Cerebellar nuclear complex (tissue), 1 donor: ENCODE measurements at places on chromosomes 1 and 21.

DNA sequence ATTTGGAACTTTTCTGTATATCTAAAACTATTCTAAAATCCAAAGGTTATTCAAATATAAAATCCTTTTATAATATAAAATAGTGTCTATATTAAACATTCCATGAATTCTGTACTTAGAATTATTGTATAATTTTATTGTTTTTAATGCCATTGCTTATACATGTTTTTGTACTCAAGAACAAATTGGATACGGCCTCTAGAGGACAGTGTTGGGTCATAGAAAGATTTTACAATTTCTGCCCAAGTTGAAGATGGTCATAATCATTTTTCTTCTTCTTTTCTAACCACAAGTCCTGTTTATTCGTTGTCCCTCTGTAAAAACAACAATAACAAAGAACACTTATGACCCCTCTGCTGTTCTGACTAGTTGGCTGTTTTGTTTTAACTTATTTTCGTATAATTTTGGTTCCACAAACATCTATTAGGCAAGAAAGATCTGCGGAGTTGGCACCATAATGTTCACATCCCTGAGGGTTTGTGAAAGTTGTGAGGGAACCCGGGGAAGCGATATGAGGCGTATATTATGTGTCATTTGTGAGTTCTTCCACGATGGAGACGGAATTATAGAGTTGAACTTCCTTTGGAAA, 75.7 kb upstream of the KIF26B start:
- DNase-seq = no peak

- no peak for DNase-seq
Observed at GRCh38 chr21:16194095-16194787, 464.5 kb downstream of the USP25 start.

DNA sequence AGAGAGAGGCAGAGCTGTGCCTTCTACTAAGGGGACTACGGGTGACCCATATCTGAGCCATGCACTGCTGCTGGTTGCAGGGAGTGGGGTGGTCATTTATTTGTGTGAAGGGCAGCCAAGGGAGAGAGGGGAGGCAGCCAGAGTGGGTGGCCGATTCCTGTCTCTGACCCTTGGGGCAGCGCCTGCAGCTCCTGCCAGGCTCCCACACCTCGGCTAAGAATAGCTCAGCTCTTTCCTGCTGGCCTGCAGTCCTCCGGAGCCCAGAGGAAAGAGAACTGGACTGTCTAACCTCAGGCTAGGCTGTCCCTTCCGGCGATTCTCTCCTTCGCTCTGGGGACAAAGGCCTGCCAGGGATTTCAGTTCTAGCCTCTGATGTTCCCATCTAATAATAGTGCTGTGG, 11.6 kb upstream of the CD34 start:
- no peak for DNase-seq

- no peak for DNase-seq
Observed at GRCh38 chr1:59128239-59128736, 168.6 kb upstream of the FGGY start.

DNA sequence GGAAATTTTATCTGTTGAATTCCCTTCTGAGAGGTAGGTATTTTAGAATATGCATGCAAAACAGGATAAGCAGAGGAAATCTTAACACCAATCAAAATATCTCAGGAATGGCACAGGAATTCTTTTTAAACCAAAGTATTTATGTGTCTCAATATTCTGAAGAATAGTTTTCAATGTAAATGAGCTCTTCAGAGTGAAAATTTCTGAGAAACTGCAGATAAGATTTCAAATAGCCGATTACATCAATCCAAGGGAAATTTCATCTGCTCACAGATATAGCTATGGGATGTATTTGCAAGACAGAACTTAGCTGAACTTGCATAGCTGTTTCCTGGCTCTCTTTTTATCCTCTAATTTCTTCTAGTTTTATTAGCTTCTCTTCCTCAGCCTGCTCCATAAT, 209.5 kb downstream of the GRIK1 start:
- no peak for DNase-seq

- no peak for DNase-seq
Observed at GRCh38 chr1:225765982-225766674, 11.5 kb upstream of the SRP9 start.

- no peak for DNase-seq
Observed at GRCh38 chr1:214518361-214518760, 33.0 kb downstream of the PTPN14 start.

- no peak for DNase-seq
Observed at GRCh38 chr1:43267818-43268425, 1.9 kb upstream of the TMEM125 start.

- DNase-seq = no peak
Observed at GRCh38 chr1:108179018-108179417, 21.1 kb downstream of the SLC25A24 start.

DNA sequence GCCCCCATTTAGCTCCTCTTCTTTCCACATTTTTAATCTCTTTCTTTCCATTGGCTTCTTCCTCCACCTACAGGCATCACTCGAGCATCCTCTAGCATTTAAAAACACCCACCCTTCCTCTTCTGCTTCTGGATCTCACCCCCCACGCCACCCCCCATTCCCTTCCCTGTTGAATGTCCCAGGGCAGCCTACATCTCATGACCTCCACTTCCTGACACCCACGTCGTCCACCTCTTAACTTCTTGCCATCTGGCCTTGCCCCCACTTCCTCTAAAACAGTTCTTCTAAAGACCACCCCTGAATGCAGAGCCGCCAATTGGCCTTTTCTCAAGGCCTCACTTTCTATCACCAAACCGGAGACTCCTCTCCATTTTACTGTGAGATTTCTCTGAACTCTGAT, 6.1 kb upstream of the ETNK2 start:
- DNase-seq = no peak

DNA sequence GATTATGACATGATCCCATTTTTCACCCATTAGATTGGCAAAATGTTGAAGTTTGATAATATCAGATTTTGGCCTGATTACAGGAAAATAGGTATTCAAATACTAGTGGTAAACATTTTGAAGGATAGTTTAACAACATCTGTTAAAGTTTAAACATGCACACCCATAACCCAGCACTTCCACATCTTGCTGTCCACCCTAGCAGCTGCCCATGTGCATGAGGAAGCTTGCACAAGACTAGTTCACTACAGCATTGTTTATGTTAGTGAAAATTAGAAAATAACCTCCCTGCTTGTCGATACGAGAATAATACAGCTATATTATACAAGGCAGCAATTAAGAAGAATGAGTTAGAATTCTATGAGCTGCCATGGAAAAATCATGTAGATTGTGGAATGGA, 127.6 kb downstream of the C1orf21 start:
- no peak for DNase-seq

DNA sequence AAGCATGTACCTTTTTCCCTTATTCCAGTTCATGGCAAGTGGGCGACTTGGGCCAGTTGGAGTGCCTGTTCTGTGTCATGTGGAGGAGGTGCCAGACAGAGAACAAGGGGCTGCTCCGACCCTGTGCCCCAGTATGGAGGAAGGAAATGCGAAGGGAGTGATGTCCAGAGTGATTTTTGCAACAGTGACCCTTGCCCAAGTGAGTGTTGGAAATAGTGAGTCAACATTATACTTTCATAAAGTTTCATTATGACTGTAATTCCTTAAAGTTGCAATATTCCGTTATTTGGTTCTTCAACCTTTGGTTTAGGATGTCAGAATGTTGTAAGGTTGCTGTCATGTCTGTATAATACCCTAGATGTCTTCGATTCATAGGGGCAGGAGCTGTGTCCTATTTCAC, 230.5 kb downstream of the TPR start:
- no peak for DNase-seq

- DNase-seq = no peak
Observed at GRCh38 chr1:87176087-87176486, 152.6 kb upstream of the LMO4 start.

DNA sequence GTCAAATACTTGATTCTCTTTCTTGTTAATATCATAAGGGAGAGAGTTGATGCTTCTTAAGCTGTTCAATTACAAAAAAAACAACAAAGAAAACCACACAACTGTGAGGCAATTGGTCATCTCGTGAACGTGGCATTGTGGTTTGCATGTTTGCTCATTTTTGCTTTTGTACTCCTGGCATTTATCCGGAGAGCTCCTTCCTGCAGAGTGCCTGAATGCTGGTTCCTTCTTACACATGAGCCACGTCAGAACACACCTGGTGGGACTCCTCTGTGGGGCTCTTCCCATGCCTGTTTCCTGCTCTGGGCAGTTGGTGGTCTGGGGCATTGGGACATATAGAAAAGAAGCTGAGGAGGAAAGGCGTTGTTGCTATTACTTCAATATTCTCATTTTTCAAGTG, 25.7 kb downstream of the KCNK1 start:
- no peak for DNase-seq

DNA sequence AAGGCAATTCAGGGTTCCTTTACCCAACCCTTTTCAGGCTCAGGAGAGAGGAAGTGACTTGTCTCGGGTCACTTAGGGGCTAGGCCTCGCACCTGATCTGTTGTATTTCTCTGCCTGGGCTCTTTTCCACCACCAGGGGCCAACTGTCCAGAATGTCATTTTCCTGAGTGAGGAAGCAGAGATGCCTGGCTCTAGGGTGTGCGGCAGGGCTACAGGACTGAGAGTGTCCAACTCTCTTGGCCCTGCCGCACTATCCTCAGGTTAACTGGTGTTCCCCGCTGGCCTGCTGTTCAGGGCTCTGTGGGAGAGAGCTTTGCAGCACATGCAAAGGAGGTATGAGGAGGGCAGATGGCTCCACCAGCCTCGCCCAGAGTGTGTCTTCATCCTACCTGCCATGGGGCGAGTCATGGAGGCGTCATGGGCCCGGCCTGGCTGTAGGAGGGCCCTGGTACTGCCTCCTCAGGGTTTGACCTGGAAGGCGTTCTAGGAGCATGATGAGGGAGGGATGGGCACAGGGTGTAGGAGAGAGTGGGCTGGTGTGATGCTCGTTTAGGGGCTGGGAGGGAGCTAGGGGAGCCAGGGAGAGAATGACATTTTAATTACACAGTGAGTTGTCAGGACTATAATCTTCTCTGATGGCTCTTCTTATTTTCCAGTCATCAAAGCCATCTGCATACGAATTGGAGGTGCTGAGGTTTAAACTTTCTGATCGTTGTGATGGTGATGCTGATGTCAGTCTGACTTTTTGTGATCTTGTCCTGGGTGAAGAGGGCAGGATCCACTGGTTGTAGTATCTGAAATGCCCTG, 128.3 kb downstream of the NOS1AP start:
- DNase-seq = no peak

- no peak for DNase-seq
Observed at GRCh38 chr1:87176514-87176913, 152.2 kb upstream of the LMO4 start.

GRCh38 chr1:152325111-152325510, at the start of gene FLG:
Gene FLG, minus strand, starts transcription at chr1:152325239. Its CDS starts 9,783 bp downstream, at chr1:152315456.
- no peak for DNase-seq

GRCh38 chr1:61055110-61055614, 27.2 kb upstream of the NFIA start:
- no peak for DNase-seq

- no peak for DNase-seq
Observed at GRCh38 chr1:205456383-205456867, 580 bp upstream of the BLACAT1 start.

GRCh38 chr1:67201891-67202290, 35.6 kb downstream of the IL23R start:
- DNase-seq = no peak

- DNase-seq = no peak
Observed at GRCh38 chr1:87642581-87643221, 314.0 kb downstream of the LMO4 start.

GRCh38 chr1:240363315-240363714, 248.6 kb downstream of the GREM2 start:
- no peak for DNase-seq

GRCh38 chr1:111197598-111198284, 2.7 kb downstream of the DENND2D start:
- no peak for DNase-seq

DNA sequence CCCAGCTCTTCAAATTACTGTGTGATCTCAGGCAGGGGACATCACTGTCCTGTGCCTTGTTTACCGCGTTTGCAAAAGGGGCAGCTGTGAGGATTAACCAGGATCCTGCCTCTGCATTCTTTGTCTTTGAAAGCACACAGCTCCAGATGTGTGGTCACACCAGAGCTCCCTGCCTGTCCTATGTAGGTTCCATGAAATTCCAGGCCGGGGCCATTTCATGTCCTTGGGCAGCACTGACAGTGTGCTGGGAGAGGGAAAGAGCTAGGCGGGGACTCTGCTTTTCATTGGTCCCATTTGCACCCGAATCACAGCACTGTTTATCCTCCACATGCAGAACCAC, 42.2 kb upstream of the SELENON start:
- no peak for DNase-seq
